Dorsolateral prefrontal cortex (tissue), 122 donors: ENCODE measurements at places on chromosomes 12 and 14. TPM values are rescaled to one million over a fixed set of nuclear protein-coding genes. Genes with fewer than 3 reads are reported as not detected.

DNA sequence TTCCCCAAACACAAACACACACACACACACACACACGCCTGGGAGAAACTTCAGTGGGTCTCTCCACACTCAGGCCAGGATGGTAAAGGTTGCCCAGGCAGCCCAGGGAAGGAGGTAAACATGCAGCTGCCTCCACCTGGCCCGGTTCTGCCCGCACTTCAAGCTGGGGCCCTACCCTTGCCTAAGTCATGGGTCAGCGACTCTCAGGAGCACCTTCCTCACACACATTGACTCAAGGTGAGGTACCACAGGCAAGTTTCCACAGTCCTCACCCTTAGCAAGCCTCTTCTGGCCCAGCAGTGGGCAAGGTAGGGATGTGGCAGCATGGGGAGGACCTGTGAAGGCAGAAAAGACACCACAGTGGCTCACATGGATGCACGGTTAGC is 14.1 kb upstream of the FAIM2 start:
- DNase-seq, result no peak

DNA sequence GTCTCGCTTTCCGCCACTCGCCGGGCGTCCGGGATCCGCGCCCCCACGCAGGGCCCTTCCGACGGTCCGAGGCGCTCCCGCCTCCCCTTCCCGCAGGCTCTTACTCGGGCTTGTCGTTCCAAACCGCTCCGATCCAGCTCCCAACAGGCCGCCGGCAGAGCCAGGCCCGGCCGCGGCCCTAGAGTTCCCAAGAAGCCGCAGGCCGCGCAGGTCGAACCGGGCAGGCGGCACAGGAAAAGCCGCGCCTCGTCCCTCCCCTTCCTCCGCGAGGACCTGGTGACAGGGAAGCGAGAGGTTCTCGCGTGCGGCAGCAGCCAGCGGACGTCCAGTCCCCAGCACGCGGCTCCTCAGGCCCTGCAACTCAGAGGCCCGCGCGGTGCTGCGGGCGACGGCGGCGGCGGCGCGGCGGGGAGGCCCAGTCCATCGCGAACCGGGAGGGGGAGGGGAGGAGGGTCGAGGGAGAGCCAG is 272 bp downstream of the HECTD1 start:
- DNase-seq, result peak; percentile 89

DNA sequence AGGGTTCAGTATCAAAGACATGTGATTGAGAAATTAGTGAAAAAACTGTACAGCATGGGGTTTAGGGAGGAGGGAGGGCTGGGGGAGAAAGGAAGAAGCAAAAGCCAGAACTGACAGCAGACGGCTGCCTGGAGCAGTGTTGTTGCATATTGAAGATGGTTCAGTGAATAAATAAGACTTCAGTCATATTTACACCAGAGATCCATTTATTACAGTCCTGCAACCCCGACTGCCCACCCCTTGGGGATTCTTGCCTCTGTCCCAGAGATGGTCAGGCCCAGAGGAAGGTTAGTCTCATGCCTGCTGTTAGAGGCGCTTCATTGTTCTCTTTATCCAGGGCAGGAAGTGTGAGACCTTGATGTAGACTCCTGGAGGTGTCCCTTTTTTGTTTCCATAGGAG is 3.2 kb downstream of the GZMH start:
- DNase-seq, result no peak

DNA sequence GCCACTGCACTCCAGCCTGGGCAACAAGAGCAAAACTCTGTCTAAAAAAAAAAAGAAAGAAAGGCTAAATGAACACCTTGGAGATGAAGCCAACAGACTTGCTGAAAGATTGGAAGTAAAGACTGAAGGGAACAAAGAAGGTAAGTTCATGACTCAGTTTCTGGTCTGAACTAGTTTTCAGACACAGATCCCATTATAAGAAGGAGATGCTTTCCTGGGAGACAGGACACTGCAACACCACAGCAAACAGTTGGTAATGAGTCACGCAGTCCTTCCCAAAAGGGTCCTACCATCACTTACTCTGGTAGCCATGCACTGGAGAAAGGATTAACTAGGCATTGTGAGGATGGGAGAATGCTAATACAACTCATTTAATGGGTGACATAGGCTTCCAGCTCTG is 97.2 kb downstream of the SSPN start:
- no peak for DNase-seq

Gene IGF1
- 7.3 TPM for total RNA-seq
